Immature natural killer cell (primary cell): ENCODE measurements at places on chromosomes 6 and 20. TPM values are rescaled to one million over a fixed set of nuclear protein-coding genes. Genes with fewer than 3 reads are reported as not detected.

The SNAP91 gene
- polyA plus RNA-seq: not detected

The POPDC3 gene
- polyA plus RNA-seq: not detected

The MYCT1 gene
- polyA plus RNA-seq: not detected

The C20orf141 gene
- not detected for polyA plus RNA-seq

The COMMD7 gene
- 265 TPM for polyA plus RNA-seq

DNA sequence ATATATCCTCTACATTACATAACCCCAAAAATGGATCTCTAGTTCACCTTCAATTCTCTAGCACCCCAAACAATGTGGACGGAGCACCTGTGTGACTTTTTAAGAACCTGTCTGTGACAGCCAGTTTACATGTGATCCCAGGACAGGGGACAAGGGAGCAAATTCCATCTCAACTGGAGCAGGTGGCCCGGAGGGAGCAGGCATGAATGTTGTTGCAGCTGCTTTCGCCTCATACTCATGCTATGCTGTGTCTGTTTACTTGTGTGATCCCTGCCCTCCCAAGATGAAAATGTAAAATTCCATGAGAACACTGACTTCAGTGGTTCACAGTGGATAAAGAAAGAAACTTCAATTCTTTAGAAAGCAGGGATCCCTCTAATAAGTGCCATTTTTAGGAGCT is 600.3 kb downstream of the CDH26 start:
- DNase-seq: no peak

DNA sequence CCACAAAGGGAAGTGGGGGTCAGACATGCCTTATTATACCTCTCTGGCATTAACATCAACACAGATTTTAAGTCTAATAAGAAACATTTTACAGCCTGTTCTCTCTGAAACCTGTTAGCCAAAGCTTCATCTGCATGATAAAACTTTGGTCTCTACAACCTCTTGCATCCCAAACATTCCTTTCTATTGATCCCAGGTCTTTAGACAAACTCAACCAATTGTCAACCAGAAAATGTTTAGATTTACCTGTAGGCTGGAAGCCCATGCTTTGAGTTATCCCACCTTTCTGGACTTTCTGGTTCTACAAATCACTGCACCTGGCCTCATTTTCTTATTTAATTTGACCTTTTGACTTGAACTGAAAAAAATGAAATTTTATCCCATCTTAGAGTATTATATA is 20.8 kb downstream of the MCM8 start:
- no peak for DNase-seq

DNA sequence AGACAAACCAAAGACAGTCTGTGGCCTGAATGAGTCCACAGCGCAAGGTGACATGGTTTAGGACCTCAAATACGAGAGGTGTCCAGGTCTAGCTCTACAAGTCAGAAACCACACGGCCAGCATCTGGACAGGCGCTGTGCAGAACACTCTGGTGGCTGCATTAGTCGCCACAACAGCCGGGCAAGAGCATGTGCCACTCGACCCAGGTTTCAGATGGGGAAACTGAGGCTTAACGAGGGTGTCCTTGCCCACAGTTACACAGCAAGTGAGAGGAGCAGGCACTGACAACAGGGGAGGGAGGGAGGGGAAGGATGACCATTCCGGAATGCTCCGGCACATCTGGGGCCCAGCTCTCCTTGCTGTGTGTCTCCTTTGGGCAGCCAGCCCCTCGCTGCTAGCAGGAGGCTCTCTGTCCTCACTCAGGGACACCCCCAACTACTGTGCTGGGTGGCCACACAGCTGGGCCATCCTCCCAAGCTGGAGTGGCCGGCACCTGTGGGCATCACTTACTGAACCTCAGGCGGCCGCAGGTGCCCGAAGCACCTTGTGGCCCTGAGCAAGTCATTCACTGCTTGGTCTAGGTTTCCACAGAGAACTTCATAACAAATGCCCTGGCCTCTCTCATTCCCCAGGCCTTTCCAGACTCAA is 6.6 kb downstream of the DLL1 start:
- DNase-seq: no peak

DNA sequence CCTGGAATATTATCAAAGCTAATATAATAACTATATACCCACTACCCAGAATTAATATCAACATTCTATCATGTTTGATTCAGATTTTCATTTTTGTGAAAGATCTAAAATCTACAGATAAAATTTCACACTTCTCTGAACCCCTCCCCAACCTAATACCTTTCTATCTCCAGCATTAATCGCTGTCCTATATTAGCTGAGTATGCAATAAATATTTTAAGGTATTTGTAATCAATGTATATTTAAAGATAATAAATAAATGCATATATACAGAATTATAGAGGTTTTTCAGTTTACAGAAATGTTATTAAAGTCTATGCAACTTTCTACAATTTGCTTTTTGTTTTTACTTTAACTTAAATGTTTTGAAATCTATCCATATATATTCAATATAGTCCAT is 156.7 kb upstream of the NRSN1 start:
- DNase-seq: no peak

DNA sequence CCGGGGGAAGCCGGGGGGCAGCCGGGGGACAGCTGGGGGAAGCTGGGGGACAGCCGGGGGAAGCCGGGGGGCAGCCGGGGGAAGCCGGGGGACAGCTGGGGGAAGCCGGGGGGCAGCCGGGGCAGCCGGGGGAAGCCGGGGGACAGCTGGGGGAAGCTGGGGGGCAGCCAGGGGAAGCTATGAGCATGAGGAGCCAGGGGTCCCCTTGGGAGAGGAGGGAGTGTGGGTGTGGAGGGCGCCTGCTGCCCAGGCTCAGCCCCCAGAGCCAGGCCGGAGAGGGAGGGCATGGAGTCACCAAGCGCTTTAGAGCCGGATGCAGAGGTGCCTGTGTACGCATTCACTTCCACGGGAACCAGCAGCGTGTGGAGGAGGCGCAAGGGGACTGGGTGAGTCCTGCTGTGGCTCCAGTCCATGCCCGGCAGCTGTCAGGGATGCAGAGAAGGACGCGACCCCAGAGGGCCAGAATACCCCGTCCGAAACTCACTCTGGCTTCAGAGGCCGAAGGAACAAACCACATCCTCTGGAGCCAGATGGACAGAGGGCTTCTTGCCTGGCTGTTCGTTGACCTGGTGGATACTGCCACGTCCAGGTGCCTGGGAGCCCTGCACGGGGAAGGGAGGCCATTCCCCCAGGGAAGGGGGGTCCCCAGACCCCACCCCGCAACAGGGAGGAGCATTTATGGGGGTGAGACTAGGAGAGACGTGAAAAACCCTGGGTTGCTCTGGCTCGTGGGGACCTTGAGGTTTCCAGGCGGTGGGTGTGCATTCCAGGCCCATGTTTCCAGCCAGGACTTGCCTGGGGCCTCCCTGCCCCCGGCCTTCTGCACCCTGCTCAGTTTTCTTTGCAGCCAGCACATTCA is 26.5 kb upstream of the DACT2 start:
- DNase-seq: no peak

GRCh38 chr6:3913077-3913957 is 64.1 kb downstream of the FAM50B start:
- no peak for DNase-seq

DNA sequence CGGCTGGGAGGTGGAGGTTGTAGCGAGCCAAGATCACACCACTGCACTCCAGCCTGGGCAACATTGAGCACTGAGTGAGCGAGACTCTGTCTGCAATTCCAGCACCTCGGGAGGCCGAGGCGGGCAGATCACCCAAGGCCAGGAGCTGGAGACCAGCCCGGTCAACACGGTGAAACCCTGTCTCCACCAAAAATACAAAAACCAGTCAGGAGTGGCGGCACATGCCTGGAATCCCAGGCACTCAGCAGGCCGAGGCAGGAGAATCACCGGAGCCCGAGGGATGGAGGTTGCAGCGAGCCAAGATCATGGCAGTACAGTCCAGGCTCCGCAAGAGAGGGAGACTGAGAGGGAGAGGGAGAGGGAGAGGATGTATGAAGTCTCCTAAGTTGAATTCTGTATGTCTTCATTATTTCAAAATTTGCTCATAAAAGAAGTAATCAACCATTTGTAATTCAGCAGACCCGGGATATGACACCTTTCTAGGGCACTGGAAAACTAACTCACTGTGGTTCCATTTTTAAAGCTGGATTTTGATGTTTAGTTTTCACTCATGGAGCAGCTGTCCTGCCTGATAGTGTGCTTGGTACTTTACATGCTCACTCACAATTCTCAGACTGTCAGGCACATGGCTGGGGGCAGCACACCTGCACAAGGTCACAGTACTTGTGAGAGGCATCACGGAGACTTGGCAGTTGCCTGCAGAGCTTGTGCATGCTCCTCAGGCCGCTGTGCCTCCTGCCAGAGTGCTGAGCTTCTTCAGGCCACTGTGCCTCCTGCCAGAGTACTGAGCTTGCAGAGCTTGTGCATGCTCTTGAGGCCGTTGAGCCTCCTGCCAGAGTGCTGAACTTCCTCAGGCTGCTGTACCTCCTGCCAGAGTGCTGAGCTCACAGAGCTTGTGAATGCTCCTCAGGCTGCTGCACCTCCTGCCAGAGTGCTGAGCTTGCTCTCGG is 106.2 kb downstream of the ERMARD start:
- no peak for DNase-seq

DNA sequence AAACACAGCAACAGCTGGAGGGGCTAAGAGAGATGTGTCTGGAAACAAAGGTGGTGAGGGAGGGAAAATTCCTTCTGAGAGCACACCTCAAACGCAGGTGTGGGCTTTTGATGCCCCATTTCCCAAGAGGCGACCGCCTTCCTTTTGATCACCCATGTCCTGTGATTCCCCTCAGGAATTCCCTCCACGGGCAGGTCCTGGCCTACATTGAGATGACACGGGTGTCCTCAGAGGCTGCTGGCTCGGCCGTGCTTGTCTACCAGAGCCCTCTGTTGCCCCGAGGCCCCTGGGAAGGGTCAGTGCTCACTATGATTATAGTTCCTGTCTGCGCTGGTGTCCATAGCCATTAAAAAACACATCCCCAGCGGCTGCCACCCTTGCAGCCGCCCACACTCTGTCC is 242.6 kb downstream of the TFAP2C start:
- no peak for DNase-seq

DNA sequence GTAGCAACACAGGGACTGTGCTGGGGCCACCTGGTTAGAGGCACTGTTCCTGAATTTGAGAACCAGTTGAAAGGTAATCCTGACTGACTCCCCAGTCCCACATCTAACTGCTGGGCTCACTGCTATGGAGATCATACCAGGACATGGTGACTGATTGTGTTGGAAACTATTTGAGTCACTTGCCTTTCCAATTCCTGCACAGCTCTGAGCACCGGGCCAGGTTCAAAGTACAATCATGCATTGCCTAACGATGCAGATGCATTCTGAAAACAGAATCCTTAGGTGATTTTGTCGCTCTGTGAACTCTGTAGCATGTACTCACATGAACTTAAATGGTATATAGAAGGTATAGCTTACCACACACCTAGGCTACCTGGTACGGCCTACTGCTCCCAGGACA is 215.3 kb downstream of the BMP7 start:
- DNase-seq: no peak

- no peak for DNase-seq
These were observed 9.4 kb upstream of the NPBWR2 start for GRCh38 chr20:64116541-64117431.

- DNase-seq: no peak
These were observed 11.6 kb upstream of the TRIM39 start for GRCh38 chr6:30315156-30315555.
